ENCODE measurements at places on chromosomes 3 and 15.

DNA sequence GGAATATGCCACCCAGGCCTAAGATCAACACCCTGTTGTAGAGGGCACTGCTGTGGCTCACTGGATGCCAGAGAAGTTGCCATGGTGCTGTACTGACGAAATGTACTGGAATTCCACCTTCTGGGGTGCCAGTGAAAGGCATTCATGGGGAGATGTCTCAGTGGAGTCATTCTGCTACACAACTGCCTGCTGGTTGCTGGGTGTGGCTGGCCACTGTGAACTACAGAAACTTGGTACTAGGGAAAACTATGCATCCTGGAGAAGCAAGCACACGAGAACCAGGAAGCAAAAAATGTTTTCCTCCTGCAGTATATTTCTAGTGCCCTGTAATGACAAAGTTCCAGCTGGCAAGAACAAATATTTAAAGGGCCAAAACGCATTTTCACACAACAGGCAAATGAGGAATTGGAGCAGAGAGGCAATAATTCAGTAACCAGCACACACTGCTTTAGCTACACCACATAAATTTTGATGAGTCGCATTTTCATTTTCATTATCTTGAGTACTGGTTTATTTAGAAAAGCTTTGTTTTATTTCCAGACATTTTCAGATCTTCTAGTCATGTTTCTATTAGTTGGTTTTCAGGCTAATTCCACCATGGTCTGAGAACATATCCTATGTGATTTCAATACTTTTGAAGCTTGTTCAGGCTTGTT, 18.3 kb upstream of the RFX7 start:
- no peak for DNase-seq

- no peak for DNase-seq
These were observed 109.8 kb upstream of the SLC6A11 start for GRCh38 chr3:10706156-10706739.

GRCh38 chr3:113423699-113424098, 17.6 kb downstream of the CFAP44 start:
- DNase-seq = no peak

DNA sequence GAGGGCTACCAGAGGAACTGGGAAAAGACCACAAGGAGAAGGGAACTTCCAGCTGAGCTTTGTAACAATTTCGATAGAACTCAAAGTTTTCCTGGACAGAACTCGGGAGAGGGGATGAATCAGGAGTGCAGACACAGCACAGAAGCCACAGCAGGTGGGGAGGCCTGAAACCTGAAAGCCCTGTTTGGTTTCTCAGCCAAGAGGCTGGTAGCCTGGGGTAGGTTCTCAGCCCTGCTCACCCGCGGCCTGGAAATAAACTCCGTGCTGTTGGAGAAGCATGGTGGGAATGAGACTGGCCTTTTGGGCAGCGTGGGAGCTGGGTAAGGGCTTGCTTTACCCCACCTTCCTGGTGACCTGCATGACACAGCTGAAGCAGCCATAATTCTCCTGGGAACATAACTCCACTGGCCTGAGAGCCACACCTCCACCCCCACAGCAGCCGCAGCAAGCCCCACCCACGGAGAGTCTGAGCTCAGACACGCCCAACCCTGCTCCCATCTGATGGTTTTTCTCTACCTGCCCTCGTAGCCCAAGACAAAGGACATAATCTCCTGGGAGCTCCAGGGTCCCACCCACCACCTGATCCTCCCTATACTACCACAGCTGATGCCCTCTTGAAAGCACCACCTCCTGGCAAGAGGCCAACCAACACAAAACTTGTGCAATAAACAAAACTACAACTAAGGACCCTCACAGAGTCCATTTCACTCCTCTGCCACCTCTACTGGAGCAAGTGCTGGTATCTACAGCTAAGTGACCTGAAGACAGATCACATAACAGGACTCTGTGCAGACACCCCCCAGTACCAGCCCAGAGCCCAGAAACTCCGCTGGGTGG, 52.5 kb upstream of the CHRM5 start:
- no peak for DNase-seq

- DNase-seq = no peak
These were observed 25.8 kb downstream of the VEPH1 start for GRCh38 chr3:157477441-157477840.

DNA sequence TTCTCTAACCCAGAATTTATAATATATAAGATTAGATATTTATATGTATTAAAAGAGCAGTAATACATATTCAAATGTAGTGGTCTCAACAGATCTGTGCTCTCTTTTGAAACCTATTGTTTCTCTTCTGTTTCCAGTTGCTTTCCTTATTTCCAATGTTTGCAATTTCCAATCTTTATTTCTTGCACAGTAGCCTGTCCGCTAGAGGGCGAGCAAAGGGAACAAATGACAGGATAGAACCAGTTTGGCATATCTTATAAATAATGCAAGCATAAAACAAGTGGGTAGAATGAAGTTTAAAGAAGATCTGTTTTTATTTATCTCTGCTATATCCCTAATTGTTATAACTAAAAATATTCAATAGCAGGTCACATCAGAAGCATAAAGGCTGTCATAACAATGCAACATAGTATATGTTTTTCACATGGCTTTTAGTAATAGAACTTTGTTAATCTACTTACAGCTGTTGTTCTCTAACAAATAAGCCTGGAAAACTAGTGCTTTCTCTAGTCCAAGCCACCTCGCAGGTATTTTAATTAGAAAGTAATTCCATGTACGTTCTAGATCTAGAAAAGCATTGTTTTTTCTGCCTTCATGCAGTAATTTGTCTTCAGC, 15.1 kb upstream of the TCAIM start:
- DNase-seq = no peak

Data from NCI-H1417 treated with DMSO at 0.1 percent for 48 hours (cell line).